ENCODE measurements at places on chromosomes 2 and 18. TPM values are rescaled to one million over a fixed set of nuclear protein-coding genes. Genes with fewer than 3 reads are reported as not detected.

DNA sequence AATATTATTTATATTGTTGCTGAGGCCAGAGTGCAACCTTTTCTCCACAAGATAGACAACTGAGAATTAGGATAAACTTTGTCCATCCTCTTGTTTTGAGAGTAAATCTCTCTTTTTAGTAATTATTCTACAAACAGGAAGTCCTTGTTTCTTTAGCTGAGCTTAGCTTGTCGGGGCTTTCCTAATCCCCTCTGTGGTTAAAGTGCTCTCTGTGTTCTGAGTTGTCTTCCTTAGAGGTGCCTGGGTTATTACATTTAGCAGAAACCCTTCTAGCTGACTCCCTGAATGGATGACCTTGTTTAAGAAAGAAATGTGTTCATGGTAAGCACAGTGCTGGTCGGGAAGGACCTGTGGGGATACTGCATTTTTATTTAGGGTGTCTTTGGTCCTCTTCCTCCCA lies 12.7 kb downstream of the USP39 start:
- DNase-seq, result no peak

DNA sequence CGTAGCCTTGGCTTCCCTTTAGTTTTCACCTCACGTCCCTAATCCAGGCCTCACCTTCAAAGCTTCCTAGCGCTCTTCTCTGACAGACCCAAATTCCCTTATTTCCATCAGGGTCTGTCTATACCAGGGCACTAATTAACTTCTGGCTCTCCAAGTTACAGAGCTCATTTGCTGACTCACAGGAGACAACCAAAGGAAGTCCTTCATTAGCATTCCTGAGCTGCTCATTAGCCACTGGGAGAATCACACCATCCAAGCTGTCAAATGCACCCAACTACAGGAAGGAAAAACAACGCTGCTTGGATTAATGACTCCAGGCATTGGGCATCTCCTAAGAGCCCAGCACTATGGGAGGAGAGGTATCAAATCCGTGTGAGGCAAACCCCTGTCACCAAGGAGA lies 109.8 kb upstream of the ALK start:
- no peak for DNase-seq

DNA sequence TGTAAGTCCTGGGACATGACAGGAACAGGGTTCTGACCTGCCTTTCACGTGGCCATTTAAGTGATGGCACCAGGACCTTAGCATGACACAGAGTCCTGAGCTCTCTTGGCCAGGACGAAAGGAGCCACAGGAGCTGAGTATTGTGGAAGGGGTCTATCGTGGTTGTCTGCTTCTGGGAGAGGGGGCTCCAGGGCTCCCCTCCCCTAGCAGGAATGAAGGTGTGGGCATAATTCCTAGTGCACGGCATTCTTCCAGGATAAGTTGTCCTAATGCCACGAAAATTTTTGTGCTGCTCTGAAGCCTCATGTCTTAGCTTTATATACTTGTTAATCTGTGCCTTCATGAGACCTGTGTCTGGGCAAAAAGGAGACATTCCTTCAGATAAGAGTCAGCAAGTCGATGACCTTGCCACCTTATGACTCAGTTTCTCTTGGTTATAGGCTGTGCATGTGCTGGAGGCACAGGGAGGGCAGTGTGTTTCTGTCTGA lies 17.1 kb downstream of the GATA6 start:
- no peak for DNase-seq

DNA sequence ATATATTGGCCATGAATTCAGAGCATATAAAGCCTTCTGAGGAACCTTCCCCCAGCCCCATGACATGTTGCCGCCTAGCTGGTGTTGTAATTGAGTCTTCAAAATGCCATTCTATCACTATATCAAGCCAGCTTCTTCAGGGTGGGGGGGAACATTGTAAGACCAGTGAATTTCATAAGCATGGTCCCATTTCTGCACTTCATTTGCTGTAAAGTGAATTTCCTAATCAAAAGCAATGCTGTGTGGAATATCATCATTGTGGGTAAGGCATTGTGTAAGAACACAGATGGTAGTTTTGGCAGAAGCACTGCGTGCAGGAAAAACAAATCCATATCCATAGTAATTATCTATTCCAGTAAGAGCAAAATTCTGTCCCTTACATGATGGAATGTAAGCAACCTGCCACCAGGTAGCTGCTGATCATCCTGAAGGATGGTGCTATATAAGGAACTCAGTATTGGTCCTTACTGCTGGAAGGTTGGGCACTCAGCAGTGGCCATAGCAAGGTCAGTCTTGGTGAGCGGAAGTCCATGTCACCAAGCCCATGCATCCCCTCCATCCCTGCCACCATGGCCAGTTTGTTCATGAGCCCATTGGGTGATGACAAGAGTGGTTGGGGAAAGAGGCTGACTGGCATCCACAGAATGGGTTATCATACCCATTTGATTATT lies 159.4 kb downstream of the COPS8 start:
- no peak for DNase-seq

- no peak for DNase-seq
Observed at GRCh38 chr2:105697781-105698449, 46.8 kb upstream of the NCK2 start.

GRCh38 chr2:187497858-187498463 lies 49.9 kb upstream of the CALCRL start:
- no peak for DNase-seq

DNA sequence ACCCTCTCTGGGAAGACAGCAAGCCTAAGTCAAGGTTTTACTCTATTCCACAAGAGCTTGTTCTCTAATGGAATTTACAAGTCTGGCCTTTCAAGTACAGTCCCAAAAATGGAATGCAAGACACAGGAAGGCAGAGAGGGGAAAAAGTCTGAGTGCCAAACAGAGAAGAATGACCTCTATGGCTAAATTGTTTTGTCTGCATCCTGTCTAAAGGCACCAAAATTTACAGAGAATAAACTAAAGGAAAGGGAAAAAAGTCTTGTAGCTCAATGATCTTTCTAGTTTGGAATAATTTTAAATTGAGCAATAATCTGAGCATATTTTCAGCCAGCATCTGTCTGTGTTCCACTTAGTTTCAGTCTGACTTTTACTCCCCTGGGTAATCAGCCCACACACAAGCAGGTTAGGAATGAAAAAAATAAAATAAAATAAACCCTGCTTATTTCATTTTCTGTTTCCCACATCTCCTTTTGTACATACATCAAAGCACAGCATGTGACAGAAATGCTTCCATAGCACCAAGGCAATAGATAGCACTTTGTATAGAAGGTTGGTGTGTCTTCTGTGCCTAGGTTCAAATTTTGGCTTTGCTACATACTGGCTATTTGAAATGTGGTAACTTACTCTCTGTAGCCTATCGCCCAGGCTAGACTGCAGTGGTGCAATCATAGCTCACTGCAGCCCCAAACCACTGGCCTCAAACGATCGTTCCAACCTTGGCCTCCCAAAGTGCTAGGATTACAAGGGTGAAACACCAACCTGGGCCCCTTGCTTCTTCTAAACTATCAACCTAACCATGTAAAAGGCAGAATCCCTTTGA lies 105.1 kb downstream of the SLC8A1 start:
- no peak for DNase-seq

- DNase-seq, result no peak
Observed at GRCh38 chr18:69626171-69626570, 225.5 kb downstream of the DOK6 start.

- no peak for DNase-seq
Observed at GRCh38 chr2:119419065-119419464, 12.6 kb upstream of the TMEM37 start.

- peak; percentile 43 for DNase-seq
Observed at GRCh38 chr2:6845903-6846302, 19.8 kb downstream of the CMPK2 start.

GRCh38 chr2:84302513-84303412 lies 156.3 kb downstream of the SUCLG1 start:
- DNase-seq, result peak; percentile 76

GRCh38 chr2:12694990-12695774 lies 21.6 kb upstream of the TRIB2 start:
- no peak for DNase-seq

DNA sequence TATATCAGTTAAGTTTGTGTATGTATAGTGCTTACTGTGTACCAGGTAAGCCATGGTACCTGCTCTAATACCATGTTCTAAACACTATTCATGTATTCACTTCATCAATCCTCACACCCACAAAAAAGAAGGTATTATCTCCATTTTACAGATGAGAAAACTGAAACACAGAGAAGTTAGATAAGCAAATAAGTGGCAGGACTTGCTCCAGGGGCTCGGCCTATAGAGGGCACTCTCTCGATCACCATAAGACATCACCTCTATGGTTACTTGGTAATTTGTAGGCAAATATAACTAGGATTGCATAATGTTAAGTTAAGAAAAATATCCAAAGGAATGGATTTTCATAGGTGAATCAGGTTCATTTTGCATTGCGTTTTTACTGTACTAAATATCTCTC lies 118.1 kb upstream of the FN1 start:
- no peak for DNase-seq

DNA sequence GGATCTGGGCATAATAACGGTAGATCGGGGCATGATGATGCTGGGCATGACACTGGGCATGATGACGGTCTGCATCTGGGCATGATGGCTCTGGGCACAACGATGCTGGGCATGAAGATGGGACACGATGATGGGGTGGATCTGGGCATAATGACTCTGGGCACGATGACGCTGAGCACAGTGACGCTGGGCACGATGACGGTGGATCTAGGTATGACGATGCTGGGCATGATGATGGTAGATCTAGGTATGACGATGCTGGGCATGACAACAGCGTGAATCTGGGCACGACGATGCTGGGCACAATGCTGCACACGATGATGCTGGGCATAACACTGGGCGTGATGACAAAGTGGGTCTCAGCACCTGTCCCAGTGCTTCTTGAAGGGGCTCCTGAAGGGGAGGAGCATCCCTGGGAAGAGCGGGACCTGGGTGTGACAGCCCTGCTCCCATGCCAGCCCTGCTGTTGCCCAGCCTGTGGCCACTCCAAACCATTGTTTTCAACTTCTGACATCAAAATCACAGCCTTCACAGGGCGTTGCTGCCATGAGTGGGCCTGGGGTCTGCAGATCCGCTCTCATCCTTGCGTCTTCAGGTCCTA lies 30.4 kb upstream of the ALLC start:
- DNase-seq, result no peak

DNA sequence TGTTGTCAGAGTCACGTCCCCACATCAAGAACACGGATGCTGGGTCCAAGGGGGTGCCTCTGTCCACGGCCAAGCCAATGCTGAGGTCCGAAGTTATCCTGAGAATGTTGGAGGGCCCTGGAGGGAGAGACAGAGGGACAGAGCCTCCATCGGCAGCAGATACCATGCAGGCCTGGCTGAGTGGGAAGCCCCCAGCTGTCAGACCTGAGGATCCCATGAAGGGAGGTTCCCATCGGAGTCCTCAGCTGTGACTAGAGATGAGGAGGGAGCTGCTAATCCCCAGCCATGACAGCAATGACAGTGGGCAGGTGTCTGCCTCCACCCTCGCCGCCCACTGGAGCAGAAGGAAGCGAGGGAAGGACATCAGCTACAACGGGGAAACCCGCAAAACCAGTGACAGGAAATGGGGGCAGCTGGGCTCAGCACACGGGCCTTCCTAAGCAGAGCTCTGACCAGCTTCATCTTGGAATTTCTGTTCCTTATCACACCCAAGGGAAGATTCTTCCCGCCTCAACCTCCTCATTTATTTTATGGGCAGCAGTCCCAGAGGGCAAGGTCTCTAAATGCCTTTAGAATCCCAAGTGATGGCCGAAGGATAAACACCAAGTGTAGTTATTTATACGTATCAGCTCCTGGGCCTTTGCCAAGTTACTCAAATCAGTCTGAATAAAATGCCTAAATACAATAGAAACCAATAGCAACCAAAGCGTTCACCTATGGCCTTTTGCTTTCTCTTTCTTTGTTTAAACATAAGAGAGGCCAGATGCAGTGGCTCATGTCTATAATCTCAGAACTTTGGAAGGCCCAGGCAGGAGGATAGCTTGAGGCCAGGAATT lies 32.2 kb downstream of the FAM178B start:
- no peak for DNase-seq

DNA sequence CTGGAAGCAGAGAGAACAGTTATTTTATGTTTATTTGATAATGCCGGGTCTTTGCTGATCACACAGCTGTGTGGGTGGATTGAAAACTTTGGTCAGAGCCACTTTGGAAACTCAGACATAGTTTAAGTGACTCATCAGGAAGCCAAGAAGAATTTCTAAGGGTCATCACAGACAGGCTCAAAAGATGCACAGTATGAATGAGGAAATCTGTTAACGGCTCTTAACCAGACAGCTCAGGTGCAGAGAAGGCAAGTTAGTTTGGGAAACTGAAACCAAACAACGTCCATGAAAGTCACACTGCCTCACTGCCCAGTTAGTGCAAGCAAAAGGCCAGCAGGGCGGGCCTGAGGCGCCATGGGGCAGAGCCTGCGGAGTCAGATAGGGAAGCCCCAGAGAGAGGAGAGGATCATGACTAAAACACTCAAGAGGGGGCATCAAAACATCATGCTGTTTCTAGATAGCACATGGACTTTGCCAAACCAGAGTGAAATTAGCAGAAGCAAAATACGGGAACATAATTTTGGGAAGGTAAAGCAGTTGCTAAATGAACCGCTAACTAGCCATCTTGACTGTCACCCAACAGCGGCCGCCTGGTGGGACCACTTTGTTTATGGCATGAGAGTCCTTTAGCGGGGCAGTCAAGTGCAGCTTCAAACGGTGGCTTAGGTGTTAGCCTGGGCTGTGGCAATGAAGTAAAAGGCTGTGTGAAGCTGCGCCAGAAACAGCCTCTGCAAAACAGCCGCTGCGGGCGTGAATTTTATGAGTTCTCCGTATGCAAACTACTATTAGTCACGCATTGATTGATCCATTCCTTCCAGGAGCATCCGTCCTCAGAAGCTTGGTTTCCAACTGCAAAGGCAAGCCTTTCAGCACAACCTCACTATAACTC lies 101.2 kb downstream of the KCTD18 start:
- peak; percentile 18 for DNase-seq

DNA sequence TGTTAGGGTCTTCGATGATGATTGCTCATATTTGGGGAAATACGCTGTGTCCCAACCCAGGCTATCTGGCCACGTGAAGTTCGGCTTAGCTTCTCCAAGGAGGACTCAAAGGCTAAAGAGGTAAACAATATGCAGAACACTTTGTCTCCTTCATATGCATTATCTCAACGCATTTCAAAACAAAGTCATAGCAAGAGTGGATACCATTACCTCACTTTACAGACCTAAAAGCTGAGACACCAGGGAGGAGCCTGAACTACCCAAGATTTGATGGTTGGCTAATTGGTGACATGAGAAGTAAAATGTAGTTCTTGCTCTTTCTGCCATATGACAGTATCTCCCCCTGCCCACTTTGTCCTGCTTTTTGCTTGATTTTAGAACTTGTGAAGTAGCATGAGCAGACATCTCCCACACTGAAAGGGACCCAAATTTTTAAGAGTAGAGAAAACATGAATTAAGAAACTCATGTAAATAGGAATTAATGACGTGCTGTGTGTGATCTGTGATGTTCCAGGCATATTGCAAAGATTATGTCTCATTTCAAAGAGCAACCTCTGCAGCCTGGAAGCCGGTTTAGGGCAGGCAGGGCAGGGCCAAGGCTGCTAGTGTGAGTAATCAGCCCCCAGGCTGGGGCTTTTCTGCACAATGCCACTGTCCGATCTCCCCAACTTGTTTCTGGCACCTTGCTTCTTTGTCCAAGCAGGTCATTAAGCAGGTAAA lies 144.5 kb downstream of the BCL11A start:
- no peak for DNase-seq

GRCh38 chr18:63890950-63891304 lies 3.4 kb downstream of the SERPINB2 start:
- DNase-seq, result no peak

Gene MAP2
- total RNA-seq, result 0.13 TPM

Gene MRPS5
- total RNA-seq, result 92.1 TPM

Gene RPL31
- 1,507 TPM for total RNA-seq

Gene NT5DC4
- total RNA-seq, result 6.8 TPM

Gene DTNA
- total RNA-seq, result 0.07 TPM

Gene NYAP2
- 0.04 TPM for total RNA-seq

Gene FBXO15
- 0.29 TPM for total RNA-seq
